ENCODE measurements at places on chromosomes 4 and X.

GRCh38 chr4:127759228-127759820 is 22.8 kb upstream of the HSPA4L start:
- no peak for DNase-seq

DNA sequence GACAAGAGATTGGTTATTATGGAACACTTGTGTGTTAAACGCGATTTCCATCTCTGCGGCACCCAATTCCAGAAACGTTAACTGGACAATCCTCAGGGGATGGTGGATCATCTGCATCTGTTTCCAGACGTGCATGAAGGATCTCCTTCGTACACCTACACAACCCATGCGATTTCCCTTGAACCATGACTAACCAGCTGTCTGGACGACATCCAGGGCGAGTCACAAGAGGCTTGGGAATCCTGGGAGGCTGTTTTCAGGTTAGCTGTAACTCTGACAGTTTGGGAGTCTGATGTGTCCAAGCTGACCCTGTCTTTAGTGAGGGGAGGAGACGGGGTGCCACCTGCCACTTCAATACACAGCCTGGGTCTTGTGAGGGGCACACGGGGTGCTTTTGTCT is 84.5 kb downstream of the GATB start:
- DNase-seq, result peak; percentile 87

DNA sequence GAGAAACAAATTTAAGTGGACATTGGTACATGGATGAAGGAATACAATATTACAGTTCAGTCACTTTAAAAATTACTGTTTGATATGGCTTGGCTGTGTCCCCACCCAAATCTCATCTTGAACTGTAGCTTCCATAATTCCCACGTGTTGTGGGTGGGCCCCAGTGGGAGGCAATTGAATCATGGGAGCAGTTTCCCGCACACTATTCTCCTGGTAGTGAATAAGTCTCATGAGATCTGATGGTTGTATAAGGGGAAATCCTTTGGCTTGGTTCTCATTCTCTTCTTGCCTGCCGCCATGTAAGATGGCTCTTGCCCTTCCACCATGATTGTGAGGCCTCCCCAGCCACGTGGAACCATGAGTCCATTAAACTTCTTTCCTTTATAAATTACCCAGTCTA is 804.2 kb upstream of the FRG1 start:
- no peak for DNase-seq

DNA sequence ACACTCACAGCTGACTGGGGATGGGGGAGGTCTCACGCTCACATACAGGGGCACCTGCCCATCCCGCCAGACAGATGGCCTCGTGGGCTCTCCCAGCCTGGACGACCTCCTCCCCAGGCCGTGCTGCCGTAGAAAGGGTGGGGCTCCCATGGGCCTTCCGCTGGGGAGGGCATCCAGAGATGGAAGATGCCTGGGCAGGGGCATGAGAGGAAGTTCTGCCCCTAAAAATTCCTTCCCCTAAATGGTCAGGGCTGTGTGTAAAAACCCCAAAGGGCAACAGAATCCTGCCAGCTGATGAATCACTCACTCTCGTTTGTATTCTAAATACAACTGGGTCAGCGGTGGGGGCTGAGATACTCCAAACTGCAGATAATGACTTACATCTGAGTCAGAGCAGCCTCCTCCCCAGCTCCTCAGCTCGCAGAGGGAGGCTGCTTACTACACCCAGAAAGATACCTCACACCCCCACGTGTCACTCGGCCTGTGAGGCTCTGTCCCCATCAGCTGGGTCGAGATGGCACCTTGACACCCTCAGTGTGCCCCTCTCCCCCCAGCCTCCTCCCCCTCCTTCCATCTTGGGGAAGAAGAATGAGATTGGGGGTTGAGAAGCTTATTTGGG is 10.1 kb downstream of the WDR1 start:
- DNase-seq, result peak; percentile 95

DNA sequence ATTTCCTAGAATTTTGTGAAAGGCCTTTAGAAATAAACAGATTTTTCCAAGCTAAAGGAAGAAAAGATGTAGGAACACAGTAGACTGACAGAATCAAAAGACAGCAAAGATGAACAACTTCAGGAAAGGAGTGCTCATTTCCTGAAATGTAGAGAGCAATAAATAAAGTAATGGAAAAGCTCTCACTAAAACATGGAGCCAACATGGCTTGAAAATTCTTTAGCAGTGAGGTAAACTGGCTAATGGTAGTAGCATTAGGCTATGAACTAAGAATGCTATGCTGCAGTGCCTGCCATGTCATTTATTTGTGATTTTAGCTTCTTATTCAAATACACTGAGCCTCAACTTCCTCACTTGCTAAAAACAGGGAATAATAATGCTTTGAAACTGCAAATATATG is 108.7 kb downstream of the IQCM start:
- DNase-seq, result peak; percentile 66

- DNase-seq, result no peak
Measured at GRCh38 chr4:72283357-72283756, 251.6 kb downstream of the NPFFR2 start.

DNA sequence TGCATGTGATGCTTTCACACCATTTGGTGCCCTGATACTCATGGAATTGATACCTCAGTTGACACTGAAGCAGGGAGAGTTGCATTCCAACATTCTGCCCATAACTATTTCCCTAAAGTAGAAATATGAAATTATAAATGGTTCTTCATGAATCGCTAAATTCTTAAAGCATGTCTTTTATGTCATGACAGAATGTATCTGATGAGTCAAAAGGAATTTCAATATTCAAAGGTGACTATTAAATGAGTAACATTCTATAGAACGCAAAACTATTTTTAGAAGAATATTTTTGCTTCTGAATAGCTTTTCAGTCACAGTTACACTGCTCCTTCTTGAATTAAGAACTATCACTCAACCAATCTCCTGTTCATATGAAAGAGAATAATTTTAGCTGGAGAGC is 152.8 kb downstream of the ADGRA3 start:
- DNase-seq, result no peak

Data from astrocyte of the hippocampus (primary cell).